ENCODE measurements at places on chromosomes 3 and 15. TPM values are rescaled to one million over a fixed set of nuclear protein-coding genes. Genes with fewer than 3 reads are reported as not detected.

- no peak for DNase-seq
Observed at GRCh38 chr15:52936489-52936888, 146.4 kb upstream of the ONECUT1 start.

- DNase-seq: peak; percentile 51
Observed at GRCh38 chr15:75578948-75579920, at the start of gene PTPN9. Gene PTPN9, minus strand, starts transcription at chr15:75579315. Its CDS starts 539 bp downstream, at chr15:75578776.

- no peak for DNase-seq
Observed at GRCh38 chr3:128997486-128998133, 3.5 kb upstream of the EFCC1 start.

DNA sequence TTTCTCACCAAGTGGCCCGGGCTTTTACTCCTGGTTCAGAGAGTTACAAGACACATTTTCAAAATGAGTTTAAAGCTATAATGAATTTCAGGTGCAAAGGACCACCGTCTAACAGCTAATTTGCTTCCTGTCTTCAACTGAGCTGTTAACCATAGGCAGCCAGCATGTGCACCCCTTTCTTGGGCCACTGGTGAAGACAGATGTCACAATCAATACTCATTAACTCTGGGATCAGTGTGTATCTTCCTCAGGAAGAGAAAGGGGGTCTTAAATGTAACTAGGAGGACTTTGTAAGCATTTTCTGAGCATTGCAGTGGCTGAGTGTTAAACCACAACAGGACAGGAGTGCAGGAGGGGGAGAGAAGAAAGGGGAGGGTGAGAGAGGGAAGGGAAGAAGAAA, 750.7 kb upstream of the CFAP20DC start:
- no peak for DNase-seq

DNA sequence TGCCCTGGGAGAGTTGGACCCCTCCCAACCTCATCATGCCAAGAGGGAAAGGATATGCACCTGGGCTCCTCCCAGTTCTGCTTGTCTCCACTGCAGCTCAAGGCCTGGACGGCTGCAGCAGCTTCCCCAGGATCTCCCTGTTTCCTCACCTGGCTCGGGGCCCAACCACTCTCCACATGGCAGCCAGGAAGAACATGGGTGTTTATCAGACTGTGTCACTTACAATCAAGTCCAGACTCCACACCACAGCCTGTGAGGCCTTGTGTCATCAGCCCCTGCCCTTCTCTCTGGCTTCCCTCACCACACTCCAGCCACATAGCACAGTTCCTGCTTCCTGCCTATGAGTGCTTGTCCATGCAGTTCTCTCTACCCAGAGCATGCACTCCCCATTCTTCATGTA, 534.4 kb downstream of the EPHB1 start:
- no peak for DNase-seq

DNA sequence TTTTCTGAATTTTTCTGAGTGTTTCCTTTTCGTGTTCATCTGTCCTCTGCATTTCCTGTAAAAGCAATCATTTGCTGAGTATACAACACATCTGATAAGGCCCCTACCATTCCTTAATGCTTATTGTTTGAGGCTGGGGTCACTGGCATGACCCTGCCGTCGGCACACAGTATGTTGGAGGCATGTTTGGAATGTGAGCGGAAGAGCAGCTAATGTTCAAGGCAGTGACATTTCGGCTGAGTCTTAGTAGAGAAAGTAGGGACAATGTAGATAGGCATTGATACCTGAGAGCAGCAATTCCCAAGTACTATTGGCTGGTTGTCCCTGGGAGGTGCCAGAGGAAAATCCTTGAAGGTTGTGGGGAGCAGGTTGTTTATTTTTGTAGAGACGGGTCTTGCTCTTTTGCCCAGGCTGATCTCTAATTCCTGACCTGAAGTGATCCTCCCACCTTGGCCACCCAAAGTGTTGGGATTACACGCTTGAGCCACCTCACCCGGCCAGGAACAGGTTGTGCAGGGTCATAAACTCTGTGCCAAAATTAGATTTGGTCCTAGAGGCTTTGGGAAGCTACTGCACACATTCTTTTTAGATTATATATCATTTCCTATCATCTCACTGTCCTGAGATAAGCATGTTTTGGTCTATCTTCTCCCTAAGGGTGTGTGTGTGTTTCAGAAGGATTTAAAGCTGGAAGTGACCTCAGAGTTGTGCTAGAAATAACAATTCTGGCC, 13.5 kb downstream of the PTPN23 start:
- no peak for DNase-seq

DNA sequence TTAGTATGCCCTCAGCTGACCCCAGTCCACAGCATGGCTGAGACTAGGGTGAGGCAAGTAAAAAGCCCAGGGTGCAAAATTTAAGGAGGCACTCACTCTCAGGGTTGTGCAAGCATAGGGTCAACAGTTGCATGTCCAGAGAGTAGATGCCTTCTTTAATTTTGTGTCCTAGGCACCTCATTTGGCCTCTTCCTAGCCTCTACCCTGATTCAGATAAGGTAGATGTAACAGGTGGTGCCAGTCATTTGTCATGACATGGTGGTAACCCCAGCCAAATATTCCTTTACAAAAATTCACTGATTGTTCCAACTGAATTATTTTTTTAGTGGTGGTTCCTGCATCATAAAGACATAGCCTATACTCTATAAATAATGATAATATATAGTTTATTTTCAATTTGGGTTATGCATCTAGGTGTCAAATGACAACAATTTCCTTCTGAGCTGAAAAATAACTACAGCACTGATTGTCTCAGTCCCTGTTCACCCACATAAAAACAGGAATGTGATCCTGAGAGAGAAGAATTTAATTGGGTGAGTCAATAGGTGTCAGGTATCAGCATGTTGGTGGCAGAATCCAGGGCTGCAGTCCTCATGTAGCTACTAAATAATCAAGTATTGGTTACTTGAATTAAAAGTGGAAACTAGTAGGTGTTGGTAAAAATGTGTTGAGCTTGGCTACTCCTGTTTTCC, 44.2 kb upstream of the TIPARP start:
- no peak for DNase-seq

DNA sequence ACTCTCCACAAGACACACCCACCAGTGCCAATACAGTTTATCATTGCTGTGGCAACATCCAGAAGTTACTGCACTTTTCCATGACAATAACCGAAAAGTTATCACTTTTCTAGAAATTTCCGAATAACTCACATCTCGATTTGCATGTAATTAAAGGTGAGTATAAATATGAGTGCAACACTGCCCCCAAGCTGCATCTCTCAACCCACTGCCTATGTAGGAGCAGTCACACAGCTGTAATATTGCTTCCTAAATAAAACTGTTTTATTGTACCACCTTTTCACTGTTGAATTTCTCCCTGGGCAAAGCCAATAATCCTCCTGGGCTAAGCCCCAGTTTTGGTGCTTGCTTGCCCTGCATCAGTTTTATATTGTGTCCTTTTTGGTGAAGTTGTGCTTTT, 601.0 kb upstream of the EPHA6 start:
- DNase-seq: no peak

DNA sequence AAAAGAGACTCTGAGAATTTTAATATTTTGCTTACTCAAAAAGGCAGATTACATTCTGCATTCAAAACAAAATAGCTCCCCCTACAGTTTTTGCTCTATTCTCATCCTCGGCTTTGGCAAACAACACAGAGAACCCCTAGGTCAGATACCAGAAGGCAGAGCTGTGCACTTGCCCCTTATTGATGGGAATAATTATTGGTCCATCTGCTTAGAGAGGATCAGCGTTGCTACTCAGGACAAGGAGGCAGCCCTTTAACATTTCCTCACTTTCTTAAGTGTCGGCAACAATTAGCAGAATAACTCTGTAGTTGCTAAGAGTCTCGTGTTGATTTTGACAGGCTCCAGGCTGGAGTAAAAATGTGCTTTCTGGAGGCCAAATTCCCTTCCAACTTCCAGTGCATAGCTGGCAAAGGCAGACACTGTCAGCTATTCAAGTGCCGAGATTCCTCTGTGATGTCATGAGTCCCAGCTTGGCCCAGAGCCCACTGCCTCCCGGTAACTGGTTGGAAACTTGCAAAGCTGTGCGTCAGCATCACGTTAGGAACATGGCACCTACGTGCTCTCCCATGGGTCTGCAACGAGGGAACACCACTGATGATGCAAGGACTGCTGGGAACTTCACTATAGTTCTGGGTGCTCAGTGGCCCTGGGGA, 482.7 kb upstream of the ADAMTS9 start:
- peak; percentile 80 for DNase-seq

GRCh38 chr3:106168962-106169750, 300.3 kb upstream of the CBLB start:
- no peak for DNase-seq

DNA sequence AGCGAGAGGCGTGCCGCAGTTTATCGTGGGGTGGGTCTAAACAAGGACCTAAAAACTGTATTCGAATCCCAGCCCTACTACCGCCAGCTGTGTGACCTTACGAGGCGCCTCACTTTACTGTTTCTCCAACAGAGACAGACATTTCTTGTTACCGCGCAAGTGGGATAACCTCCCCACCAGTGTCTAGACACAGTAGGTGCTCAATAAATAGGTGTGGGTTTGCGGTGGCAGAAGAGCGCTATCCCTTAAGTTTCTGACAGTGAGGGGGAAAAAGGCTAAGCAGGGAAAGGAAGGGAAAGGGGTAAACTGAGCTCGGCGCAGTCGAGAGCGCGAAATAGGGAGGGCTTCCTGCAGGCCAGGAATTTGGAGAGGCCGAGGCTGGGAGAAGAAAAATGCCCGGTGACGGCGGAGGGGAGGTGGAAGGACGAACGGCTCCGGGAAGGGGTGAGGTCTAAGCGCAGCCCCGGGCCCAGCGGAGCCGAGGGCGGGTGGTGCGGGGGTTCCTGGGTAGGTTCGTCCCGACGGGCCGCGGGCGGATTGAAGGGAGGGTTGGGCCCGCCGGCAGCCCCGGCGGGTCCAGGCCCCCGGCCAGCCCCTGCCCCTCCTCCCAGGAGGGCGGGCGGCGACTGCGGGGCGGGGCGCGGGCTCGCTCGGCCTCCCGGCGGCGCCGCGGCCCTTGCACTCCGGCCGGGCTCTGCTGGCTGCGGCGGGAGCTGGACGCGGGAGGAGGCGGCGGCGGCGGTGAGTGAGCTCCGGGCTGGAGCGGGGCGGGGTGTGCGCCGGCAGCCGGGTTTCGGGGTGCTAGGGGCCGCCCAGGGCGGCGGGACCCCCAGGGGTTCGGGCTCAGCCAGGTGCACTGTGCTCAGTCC, at the start of gene CGNL1:
Gene CGNL1 (plus strand): TSS at position 679 of the 869 bp plus-strand sequence. CDS start 61,495 bp downstream, outside the sequence.
- no peak for DNase-seq

- DNase-seq: no peak
Observed at GRCh38 chr3:152328841-152329240, 60.1 kb downstream of the MBNL1 start.

GRCh38 chr3:195009616-195010015, 261.3 kb downstream of the XXYLT1 start:
- DNase-seq: no peak

- DNase-seq: no peak
Observed at GRCh38 chr15:60479361-60480110, 594 bp upstream of the ICE2 start.

DNA sequence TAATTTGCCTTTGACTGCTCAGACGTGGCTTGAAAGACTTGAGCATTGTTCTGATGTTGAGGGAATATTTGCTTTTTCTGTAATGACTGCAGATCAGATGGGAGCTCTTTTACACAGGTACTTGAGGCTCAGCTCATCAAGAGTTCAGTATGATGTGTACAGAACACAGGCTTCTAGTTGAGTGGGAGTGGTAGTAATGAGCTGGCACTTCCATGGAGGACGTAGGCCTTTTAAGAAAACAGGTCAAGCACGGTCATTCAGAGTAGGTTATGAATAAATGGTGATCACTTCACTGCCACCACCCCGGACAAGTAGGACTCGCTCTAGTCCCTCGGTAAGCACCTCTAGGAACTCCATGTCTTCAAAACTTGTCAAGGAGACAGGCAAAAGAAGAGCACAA, 8.8 kb downstream of the EMC4 start:
- DNase-seq: no peak

- DNase-seq: no peak
Observed at GRCh38 chr3:156033428-156033827, 87.0 kb upstream of the KCNAB1 start.

- DNase-seq: no peak
Observed at GRCh38 chr15:67170143-67170925, 84.1 kb downstream of the AAGAB start.

GRCh38 chr3:47984075-47984728, 32.0 kb downstream of the MAP4 start:
- DNase-seq: no peak

GRCh38 chr3:102054543-102055080, 205.3 kb downstream of the NFKBIZ start:
- DNase-seq: no peak

Gene TNIK
- total RNA-seq: 10.2 TPM

Gene AHSG
- total RNA-seq: not detected

Gene LINS1
- total RNA-seq: 16.3 TPM

Gene EEF1AKMT4
- total RNA-seq: 6.2 TPM

Gene CCDC39
- not detected for total RNA-seq

Gene SCAANT1
- not detected for total RNA-seq

Gene GMPS
- 37.6 TPM for total RNA-seq

Gene GOLGA6L7
- total RNA-seq: not detected

Gene PLS1
- total RNA-seq: 15.7 TPM

Gene ZKSCAN7
- 5.2 TPM for total RNA-seq

Gene ITIH4
- 9.5 TPM for total RNA-seq

Gene C3orf49
- total RNA-seq: not detected

Gene NANOGP8
- 1.3 TPM for total RNA-seq

Gene SPATA12
- total RNA-seq: 0.29 TPM

Gene OR5H6
- not detected for total RNA-seq

Gene CSNK1G1
- total RNA-seq: 12.6 TPM

Gene TMF1
- total RNA-seq: 61.5 TPM

Gene LRRC2
- 13.8 TPM for total RNA-seq
